ENCODE measurements at places on chromosomes 1 and 21. TPM values are rescaled to one million over a fixed set of nuclear protein-coding genes. Genes with fewer than 3 reads are reported as not detected.
A peak's percentile ranks its signal among the peaks of the same experiment; 100 is the strongest.

DNA sequence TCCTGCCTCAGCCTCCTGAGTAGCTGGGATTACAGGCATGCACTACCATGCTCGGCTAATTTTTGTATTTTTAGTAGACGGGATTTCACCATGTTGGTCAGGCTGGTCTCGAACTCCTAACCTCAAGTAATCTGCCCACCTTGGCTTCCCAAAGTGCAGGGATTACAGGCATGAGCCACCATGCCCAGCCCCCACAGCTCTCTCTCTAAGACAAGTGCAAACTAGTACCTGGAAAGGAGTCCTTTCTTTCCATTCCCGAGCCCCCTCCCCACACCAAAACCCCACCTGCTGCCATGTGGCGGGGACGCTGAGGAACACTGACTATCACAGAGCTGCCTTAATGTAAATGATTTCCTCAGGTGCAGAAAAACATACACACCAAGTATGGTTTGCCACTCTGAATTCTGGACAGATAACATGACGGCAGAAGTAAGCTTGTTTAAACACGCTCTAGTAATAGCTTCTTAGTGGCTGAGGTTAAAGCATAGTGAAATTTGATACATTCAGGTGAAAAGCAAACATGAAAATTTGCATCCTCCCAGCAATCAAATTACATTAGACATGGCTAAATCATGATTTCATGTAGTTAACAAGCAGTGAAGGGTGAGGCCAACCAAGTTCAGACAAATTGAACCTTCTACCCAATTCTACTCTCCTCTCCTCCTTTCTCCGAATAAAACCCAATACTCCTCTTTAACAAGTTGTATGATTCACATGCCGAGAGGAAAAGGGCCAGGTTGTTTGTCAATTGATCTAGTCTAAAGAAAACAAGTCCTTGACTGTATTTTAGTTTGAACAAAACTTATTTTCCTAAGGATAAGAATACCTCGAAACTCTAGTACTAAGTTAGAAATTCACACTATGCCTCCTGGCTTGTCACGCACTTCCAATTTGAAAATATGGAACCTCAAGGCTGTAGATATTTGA lies 19.8 kb downstream of the ERRFI1 start:
- no peak for DNase-seq

DNA sequence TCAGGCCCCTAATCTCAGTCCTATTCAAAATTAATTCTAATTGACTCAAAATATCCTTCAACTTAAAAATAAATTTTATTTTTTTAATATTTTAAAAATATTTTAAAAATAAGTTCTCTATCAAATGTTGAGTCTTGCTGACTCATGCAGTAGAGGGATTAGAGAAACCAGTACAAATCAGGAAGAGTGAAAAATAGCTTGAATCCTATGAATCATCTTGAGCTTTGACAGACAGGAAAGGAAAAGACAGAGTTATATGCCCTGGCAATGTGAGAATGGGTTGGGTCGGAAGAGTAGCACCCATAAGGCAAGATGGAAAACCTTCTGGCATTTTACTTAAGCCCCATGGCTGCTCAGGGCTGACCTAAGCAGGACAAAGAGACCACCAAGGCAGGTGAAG lies 346.6 kb upstream of the RUNX1 start:
- no peak for DNase-seq

- DNase-seq = no peak
Measured at GRCh38 chr1:1616045-1616790, 918 bp downstream of the MIB2 start.

DNA sequence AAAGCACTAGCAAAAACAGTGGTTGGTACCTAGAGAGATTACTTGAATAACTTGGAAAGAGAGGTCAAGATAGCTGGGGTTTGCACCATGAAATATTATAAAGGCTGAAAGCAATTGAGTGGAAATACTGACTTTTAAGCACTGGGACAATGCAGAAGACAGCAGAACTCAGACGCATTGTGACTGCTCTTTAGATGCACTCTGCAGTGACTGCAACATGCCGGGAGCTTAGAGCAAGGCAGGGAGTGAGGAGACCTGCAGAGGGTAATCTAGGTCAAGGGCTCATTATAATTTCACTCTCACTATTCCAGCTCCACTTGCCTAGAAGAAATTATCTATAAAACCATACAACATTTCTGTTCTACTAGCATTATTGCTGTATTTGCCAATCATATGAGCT lies 36.6 kb downstream of the OLFM3 start:
- no peak for DNase-seq

- DNase-seq = no peak
Measured at GRCh38 chr21:46605767-46606426, 1.0 kb upstream of the S100B start.

- no peak for DNase-seq
Measured at GRCh38 chr1:18332576-18332975, 148.2 kb upstream of the KLHDC7A start.

GRCh38 chr1:70997793-70998192 lies 49.8 kb downstream of the PTGER3 start:
- DNase-seq = no peak

- no peak for DNase-seq
Measured at GRCh38 chr1:240705579-240705978, 93.6 kb upstream of the GREM2 start.

- no peak for DNase-seq
Measured at GRCh38 chr1:210394281-210394821, 65.6 kb downstream of the HHAT start.

GRCh38 chr1:183490932-183491331 lies 18.6 kb downstream of the SMG7 start:
- DNase-seq = no peak

DNA sequence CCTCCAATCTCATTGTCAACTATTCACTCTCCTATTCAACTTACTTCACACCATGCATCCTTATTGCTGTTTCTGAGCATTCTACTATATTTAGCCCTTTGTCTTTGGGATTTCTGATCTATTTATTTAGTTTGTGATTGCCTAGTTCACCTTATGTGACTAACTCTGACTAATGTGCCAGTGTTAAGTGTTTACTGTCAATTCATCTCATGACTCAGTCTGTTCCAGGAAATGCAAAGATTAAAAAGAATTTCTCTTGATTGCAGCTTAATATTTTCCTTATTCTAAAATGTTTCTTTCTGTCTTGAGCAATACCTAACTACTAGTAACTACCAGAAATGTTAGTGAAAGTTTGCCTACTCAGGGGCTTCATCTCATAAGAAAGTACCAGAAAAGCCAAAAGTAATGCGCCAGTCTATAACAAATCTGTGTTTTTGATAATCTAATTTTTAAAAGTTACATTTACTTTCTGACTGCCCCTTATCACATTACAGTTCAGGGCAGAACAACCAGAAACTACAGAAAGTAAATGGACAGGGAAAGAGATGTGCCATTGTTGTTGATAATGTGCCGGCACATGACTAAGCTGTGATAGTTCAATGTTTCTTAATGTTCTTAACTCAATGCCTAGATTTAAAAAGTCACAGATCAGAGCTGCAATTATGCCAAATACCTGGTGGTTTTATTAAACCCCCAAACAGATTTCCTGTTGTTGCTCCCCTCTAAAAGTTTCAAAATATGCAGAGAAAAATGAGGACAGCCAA lies 556.5 kb downstream of the PTBP2 start:
- peak; percentile 68 for DNase-seq

DNA sequence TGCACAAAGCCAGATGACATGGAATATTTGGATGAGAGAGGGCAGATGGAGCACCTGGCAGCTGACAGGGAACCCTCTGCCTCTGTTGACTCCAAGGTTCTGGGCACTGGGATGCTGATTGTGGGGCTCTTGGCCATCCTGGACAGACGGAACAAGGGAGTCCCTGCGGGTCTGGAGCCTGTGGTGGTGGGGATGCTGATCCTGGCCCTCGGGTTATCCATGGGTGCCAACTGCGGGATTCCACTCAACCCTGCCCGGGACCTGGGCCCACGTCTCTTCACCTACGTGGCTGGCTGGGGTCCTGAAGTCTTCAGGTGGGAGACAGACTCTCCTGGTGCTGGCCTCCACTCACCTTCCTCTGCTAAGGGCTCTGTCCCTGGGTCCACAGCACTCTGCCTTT lies 1.8 kb upstream of the ATP8B2 start:
- DNase-seq = no peak

DNA sequence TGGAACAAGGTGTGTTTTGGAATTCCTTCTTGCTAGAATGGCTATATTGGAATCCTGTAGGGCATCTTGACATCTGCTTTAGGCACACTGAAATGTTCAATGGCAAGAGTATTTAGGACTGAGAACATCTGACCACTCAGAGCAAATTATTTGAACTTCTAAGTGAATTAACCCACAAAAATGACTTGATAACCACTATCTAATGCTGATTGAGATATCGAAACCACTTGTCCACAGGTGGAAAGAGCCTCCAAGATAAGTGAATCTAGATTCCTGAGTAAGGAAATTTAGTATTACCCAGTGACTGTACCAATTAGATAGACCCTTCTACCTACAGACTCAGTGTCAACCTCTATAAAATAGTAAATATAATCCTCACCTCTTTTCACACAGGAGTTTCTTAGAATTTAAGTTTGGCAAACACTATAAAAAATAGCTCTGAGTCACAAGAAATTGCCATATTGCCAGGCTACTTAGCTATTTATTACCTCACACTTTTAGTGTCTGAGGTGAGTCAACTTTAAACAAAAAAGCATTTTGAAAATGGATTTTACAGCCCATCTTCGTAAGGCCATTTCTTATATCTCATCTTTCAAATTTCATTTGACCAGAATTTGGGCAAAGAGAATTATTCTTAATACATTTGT lies 421.8 kb downstream of the PTBP2 start:
- no peak for DNase-seq

DNA sequence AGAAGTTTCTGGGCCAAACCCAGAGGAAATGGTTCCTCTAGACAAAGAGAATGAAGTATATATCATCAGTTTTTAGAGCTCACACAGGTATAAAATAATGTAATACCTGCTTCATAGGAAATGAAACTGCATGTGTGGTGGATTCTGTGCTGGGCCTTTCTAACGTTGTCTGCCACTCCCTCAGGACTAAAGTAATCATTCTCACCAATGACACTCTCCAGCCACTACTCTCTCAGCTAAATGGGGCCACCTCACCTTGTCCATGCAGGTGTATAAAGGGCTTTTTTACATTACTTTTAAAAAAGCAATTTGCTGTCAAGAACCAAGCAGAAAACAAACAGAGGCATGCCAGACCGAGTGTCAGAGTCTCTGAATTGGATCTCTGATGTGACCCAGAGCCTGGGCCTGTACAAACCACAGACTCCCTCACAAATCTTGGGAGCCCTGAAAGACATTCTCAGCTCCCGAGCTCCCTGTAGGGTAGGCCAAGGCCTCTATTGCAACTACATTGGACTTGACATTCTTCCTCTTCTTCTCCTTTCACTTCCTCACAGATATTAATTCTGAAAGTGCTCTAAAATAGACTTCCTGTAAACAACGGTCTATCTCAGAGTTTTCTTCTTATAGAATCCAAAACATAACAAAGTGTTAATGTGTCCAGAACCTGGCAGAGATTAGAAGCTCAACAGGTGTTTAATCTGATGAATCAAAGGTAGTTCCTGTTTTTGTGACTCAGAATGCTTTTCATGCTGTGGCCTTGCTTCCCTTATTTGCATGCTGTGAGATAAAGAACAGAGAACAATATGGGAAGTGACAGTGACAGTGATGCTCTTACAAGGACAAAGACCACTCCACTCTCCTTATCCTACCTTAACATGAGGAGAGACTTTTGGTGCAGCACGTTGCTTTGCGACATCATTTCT lies 8.6 kb downstream of the AIM2 start:
- DNase-seq = no peak

- DNase-seq = no peak
Measured at GRCh38 chr1:222582099-222582774, 7.5 kb downstream of the TAF1A start.

DNA sequence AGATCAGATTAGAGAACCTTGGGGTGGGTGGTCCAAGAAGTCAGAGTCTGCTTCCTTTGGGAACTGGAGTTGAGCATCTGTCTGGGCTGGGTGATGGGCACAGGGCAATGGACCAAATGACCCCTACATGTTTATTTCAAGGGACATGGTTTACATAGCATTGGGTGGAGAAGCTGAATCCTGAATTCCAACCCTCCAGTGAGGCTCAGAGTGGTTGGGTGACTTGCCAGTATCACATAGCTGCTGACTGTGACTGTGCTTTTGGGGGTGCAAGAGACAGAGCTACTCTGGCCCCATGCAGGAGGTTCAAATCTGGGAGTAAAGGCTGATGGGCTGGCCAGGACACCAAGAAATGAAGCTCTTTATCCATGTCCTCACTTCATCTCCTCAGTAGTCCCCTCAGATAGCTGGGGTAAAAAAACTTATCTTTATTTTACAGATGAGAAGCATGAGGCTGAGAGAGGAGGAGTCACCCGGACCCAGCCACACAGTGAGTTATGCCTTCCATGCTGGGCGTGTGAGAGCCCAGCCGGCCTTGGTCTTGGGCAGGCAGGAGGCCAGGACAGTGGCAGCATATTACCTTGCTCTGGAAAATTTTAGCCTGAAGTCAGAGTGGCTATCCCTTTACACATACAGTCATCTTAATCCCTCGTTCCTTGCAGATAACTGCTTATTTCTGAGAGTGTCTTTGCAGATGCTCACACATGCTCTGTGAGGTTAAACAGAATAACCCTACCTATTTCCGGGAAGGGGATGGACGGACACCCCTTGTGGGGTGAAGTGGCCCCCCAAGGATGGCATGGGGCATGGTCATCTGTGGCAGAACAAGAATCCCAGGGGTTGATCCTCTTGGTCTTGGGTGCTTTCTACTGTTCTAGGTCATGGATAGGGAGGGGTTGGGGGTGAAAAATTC lies 2.8 kb upstream of the SERINC2 start:
- DNase-seq = no peak

DNA sequence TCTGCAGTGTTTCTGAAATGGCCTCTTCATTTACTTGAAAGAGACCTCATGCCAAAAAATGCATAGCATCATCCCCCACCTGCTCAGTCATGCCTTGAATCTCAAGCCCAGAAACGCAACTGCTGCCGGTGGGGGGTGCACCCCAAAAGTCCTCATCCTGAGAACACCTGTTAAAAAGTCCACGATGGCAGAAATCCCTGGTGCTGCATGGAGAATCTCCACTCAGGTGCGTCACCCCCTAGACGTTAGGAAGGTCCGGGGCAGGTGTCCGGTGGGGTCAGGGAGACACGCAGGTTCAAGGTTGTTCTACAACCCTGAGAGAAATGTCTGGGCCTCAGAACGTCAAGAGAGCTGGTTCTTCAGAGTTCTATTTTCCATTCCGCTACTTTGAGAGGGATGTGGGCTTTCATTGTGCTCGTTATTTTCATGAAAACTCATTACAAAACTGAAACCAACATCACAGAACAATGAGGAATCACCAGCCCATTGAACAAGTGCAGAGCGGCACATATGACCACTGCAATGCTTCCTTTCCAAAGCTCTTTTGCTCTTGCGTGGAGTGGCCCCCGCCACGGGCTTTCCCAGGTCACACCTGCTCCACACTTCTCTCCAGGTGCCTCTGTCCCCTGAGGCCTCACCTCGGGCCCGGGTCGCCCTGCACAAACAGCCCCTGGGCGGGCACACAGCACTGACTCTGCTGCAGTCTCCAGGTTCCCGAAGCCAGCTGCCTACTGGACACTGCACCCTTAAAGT lies 201.9 kb downstream of the TOMM20 start:
- DNase-seq = no peak

ACADM gene
- polyA plus RNA-seq = 42.2 TPM

PDE4B gene
- polyA plus RNA-seq = 19.8 TPM

TCP10L gene
- polyA plus RNA-seq = 0.30 TPM

ASPM gene
- 19.0 TPM for polyA plus RNA-seq

VHLL gene
- polyA plus RNA-seq = not detected

SMCP gene
- not detected for polyA plus RNA-seq

PDC gene
- not detected for polyA plus RNA-seq

CD55 gene
- 35.2 TPM for polyA plus RNA-seq

POGZ gene
- 21.9 TPM for polyA plus RNA-seq

KCNE1 gene
- 0.05 TPM for polyA plus RNA-seq

E2F2 gene
- 3.4 TPM for polyA plus RNA-seq

LCE1F gene
- polyA plus RNA-seq = not detected

WNT9A gene
- 1.2 TPM for polyA plus RNA-seq

GJB5 gene
- not detected for polyA plus RNA-seq

SYT6 gene
- 1.1 TPM for polyA plus RNA-seq
